ENCODE measurements at places on chromosomes 5 and 9. TPM values are rescaled to one million over a fixed set of nuclear protein-coding genes. Genes with fewer than 3 reads are reported as not detected.

The INSL6 gene
- not detected for total RNA-seq

The TAF11L10 gene
- not detected for total RNA-seq

DNA sequence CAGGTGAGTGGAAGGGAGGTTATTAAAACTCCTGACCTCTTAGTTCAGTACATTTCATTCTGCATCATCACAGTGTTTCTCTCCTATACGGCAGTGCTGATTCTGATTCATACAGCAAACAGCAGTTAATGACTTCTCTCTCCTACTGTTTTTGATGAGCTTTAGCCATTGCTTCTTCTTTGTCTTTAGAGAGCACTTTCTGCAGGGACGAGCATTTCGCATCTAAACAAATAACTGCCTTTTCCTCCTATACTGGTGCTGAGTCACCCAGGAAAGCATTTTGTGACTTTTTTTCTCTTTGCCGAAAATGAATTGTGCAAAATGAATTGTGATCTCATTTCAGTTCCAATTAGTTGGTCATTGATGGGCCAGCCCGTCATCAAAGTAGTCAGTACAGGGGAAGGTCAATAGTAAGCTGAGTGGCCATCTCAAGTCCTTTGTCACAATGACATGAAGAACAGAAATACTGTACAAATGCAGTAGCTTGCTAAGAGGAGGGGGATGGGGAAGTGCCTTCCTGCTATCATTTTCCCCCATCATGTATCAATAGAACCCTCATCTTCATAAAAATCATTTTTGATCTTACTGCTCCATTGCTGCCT, 98.5 kb downstream of the INSYN2B start:
- DNase-seq: no peak

DNA sequence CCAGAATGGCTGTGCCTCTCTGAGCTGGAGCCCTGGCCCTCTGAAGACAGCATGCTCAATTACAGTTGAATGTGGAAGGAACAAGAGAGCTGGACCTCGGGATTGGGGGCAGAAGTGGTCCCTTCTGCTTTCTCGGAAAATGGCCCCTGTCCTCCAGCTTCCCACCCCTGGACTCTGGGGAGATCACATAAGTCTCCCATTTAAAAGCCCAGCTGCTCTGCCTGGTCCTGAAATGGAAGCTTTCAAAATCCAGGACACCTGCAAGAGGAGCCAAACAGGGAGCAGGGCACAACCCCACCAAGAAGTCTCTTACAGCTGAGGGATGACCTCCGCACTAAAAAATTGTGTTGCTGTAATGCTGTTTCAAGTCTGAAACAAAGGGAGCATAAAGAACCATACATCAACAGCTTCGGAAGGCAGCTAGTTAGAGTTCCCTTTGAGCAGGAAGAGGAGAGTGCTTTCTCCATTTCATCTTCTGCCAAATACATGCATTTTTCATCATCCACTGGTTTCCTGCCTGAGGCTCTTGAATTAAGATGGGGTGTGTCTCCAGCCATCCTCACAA, 48.2 kb downstream of the TGFBI start:
- no peak for DNase-seq
